Right atrium auricular region (tissue), 2 donors: ENCODE measurements at places on chromosomes 11 and 22. TPM values are rescaled to one million over a fixed set of nuclear protein-coding genes. Genes with fewer than 3 reads are reported as not detected.

DNA sequence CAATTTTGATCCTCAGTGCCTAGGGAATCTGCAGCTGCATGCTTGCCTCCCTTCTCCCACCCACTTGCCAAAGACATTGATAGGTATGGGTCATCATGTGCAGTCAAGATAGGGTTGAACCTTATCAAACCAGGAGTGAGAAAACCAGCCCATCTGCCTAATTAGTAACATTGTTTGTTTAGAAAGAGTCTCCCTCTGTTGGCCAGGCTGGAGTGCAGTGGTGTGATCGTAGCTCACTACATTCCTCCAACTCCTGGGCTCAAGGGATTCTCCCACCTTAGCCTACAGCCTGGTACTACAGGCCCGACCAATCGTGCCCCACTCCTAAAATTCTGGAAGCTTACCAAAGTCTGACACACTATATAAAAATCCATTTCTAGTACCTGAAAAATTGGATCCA is 4.6 kb downstream of the C11orf71 start:
- H3K36me3 ChIP-seq: no peaks in the 10 kb centered on the region
- no peaks in the 10 kb centered on the region for H3K27me3 ChIP-seq
- H3K27ac ChIP-seq: no peak overlapping the region
- peaks cover 13% of the 10 kb centered on the region for H3K4me1 ChIP-seq

DNA sequence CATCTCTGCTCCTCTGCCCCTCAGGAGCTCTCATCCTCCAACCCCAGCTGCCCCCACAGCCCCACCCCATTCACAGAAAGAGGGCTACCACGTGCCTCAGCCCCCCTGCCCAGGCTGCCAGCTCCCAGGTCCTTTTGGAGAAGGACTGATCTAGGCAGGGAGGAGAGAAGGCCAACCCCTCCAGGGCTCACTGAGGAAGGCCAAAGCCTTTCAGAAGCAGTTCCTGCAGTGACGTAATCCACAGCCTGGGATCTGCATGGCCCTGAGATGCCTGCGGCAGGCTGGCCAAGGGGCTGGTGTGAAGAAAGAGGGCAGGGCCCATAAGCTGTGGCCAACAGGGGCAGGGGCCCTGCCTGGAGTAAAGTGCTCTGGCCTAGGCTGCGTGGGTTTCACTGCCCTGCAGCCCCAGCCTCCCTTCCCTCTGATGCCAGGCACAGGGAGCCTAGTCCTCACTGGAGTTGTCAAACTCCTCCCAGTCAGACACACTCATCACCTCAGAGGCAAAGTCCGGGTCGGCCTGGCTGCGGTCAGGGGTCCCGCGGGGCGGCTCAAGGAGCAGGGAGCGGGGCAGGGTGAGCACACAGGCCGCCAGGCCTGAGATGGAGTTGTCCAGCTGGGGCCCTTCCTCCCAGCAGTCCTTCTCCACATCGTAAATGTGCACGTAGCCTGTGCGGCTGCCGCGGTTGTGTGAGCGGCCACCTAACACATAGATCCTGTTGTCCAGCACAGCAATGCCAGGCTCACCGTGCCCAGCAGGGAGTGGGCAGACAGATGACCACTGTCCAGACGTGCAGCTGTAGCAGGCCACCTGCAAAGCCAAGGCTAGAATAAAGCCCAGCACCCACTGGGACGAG is 4.2 kb upstream of the SCARF2 start:
- no peak overlapping the region for H3K4me3 ChIP-seq
- H3K4me1 ChIP-seq: no peaks in the 10 kb centered on the region
- no peaks in the 10 kb centered on the region for H3K27me3 ChIP-seq

GRCh38 chr11:117232092-117232878 is at the start of gene RNF214:
TSS of gene RNF214 (plus strand) at chr11:117232671. CDS start at chr11:117234273, 1,602 bp downstream.
- no peaks in the 10 kb centered on the region for H3K27me3 ChIP-seq
- H3K27ac ChIP-seq: peak within 1 kb of the TSS; percentile 97
- DNase-seq: peak; percentile 79
- H3K4me3 ChIP-seq: peak within 1 kb of the TSS; percentile 67
- H3K4me1 ChIP-seq: no peaks in the 10 kb centered on the region
- peaks cover 30% of the 10 kb centered on the region for H3K36me3 ChIP-seq

The AGBL2 gene
- total RNA-seq: not detected
